ENCODE measurements at places on chromosomes 16 and 17.
A peak's percentile ranks its signal among the peaks of the same experiment; 100 is the strongest.

DNA sequence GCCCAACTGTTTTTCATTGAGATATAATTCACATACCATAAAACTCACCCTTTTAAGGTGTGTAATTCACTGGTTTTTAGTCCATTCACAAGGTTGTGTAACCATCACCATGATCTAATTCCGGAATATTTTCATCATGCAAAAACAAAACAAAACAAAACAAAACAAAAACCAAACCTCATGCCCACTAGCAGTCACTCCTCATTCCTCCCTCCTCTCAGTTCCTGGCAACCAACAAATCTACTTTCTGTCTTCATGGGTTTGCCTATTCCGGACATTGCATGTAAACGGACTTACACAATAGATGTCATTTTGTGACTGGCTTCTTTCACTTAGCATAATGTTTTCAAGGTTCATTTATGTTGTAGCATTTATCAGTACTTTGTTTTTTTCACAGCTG lies 4.5 kb upstream of the NOD2 start:
- peaks cover under 1% of the 10 kb centered on the region for H3K36me3 ChIP-seq
- no peaks in the 10 kb centered on the region for H3K27me3 ChIP-seq
- DNase-seq: no peak
- H3K4me3 ChIP-seq: no peak overlapping the region
- no peak overlapping the region for H3K27ac ChIP-seq

- H3K27ac ChIP-seq: no peak within 1 kb of the TSS
- H3K4me3 ChIP-seq: peak within 1 kb of the TSS; percentile 23
- H3K4me1 ChIP-seq: no peaks in the 10 kb centered on the region
- H3K36me3 ChIP-seq: no peaks in the 10 kb centered on the region
- no peak for DNase-seq
- H3K27me3 ChIP-seq: peaks cover 25% of the 10 kb centered on the region
Observed at GRCh38 chr17:44758414-44759085, at the start of gene ADAM11. Gene ADAM11 (plus strand): TSS chr17:44758988. CDS start chr17:44759200, 212 bp downstream.

GRCh38 chr16:3004319-3004718 lies 8.4 kb upstream of the CLDN9 start:
- peak; percentile 32 for DNase-seq
- H3K27me3 ChIP-seq: peaks cover 3% of the 10 kb centered on the region
- no peaks in the 10 kb centered on the region for H3K36me3 ChIP-seq

DNA sequence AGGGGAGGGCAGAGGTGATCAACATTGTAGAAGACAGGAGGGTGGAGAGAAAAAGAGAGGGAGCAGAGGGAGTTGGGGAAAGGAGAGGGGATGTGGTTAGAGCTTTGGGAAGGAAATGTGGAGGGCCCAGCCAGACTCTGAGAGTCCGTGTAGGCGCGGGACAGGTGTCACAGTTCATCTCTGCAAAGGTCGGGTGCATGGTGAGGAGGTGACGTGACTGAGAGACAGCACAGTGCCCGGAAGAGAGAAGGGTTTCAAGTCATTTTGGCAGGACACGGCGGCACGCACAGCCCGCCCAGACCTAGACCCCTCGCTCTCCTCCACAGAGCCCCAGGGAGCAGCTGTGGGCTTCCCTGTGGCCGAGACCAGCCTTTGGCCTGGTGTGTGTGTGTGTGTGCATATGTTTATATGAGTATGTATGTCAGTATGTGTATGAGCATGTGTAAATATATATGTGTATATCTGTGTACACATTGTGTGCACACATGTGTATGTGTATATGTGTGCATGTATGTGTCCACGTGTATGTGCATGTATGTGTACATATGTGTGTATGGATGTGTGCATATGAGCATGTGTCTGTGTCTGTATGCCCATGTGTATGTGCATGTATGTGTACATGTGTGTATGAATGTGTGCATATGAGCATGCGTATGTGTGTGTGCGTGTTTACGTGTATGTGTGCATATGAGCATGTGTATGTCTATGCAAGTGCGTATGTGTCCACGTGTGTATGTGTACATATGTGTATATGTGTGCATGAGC lies 104.6 kb downstream of the SEC14L1 start:
- H3K36me3 ChIP-seq: no peaks in the 10 kb centered on the region
- no peak overlapping the region for H3K4me3 ChIP-seq
- peaks cover 9% of the 10 kb centered on the region for H3K4me1 ChIP-seq
- peak; percentile 40 for DNase-seq
- H3K27ac ChIP-seq: no peak overlapping the region

GRCh38 chr17:82200743-82201497 lies 11.7 kb downstream of the CCDC57 start:
- peak; percentile 81 for DNase-seq
- peak overlapping the region; percentile 45 for H3K27ac ChIP-seq
- peak overlapping the region; percentile 16 for H3K4me3 ChIP-seq
- peaks cover 20% of the 10 kb centered on the region for H3K36me3 ChIP-seq

DNA sequence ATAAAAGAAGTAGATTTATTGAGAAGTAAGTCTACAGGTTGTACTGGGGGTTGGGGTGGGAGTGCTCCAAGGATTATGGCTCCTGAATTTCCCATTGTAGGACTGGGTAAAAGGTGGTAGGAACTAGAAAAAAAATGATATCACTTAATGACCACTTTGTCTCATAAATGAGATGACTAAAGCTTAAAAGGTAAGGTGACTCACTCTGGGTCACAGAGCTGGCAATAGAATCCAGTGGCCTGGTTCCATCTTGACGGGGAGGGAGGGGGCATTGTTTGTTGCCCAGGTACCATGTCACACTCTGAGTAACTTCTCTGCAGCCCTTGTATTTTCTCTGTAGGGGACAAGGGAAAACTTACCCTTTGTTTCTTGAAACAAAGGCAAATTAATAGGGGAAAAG lies 126.1 kb downstream of the PITPNC1 start:
- H3K27me3 ChIP-seq: no peaks in the 10 kb centered on the region
- H3K27ac ChIP-seq: no peak overlapping the region
- DNase-seq: peak; percentile 58
- H3K36me3 ChIP-seq: peaks cover 7% of the 10 kb centered on the region
- peaks cover 47% of the 10 kb centered on the region for H3K4me1 ChIP-seq

DNA sequence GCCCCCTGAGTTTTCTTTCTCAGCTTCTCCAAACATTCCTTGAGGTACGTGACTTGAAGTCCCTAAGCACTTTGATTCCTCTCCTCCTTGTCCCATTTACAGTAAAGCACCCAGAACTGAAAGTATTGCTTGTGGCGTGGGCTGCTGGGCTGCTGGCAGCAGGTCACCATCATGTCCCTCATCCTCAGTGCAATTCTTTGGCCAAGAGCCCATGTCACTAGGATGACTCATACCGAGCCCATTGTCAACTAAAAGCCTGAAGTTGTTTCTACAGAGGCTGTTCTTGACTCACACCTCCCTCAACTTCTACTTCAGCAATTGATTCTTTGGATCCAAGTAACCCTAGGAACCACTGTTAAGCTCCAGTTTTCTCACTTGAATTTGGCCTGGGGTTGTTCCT lies 54.3 kb downstream of the KPNA2 start:
- peaks cover 30% of the 10 kb centered on the region for H3K4me1 ChIP-seq
- no peaks in the 10 kb centered on the region for H3K27me3 ChIP-seq
- no peaks in the 10 kb centered on the region for H3K36me3 ChIP-seq

DNA sequence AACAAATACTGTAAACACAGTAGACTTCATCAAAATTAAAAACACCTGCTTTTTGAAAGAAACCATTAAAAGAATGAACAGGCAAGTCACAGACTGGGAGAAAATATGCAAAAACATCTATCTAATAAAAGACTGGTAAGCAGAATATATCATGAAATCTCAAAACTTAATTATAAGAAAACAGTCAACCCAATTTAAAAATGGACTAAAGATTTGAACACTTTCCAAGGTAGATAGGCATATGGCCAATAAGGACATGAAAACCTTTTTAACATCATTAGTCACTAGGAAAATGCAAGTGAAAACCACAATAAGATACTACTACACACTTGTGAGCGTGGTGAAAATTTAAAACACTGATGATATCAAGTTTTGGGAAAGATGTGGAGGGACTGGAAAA lies 218.7 kb downstream of the CEP112 start:
- no peak overlapping the region for H3K4me3 ChIP-seq
- peaks cover 3% of the 10 kb centered on the region for H3K27me3 ChIP-seq
- no peak for DNase-seq
- H3K4me1 ChIP-seq: no peaks in the 10 kb centered on the region
- H3K27ac ChIP-seq: no peak overlapping the region

- H3K27me3 ChIP-seq: peaks cover 5% of the 10 kb centered on the region
- H3K4me1 ChIP-seq: peaks cover 30% of the 10 kb centered on the region
- H3K36me3 ChIP-seq: no peaks in the 10 kb centered on the region
- H3K4me3 ChIP-seq: no peak overlapping the region
- H3K27ac ChIP-seq: no peak overlapping the region
Observed at GRCh38 chr16:68372806-68373205, 62.0 kb downstream of the PRMT7 start.

DNA sequence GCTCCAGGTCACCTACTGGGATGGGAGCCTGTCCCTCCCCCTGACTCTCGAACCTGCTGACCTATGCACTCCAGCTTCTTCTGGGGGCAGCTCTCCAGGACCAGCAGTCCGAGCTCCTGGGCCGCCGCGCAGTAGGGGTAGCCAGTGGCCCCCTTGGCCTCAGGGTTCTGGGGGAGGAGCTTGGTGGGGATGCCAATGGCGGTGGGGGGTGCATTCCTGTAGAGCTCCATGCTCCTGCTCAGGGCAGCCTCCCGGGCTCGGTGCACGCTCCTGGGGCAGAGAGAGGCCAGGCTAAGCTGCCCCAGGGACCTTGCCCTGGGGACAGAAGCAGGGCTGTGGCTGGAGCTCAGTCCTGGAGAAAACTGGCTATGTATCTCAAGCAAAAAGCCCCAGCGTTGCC lies 7.7 kb upstream of the SPATA2L start:
- H3K4me3 ChIP-seq: no peak overlapping the region
- H3K4me1 ChIP-seq: peaks cover 3% of the 10 kb centered on the region
- no peak overlapping the region for H3K27ac ChIP-seq
- H3K27me3 ChIP-seq: no peaks in the 10 kb centered on the region

GRCh38 chr17:48630925-48631692 lies 5.0 kb upstream of the HOXB9 start:
- H3K27ac ChIP-seq: no peak overlapping the region
- H3K36me3 ChIP-seq: no peaks in the 10 kb centered on the region
- peaks cover 9% of the 10 kb centered on the region for H3K4me1 ChIP-seq
- DNase-seq: no peak
- H3K27me3 ChIP-seq: peaks cover 81% of the 10 kb centered on the region

- H3K36me3 ChIP-seq: no peaks in the 10 kb centered on the region
- H3K4me3 ChIP-seq: no peak overlapping the region
- H3K4me1 ChIP-seq: peaks cover 20% of the 10 kb centered on the region
- H3K27me3 ChIP-seq: peaks cover 9% of the 10 kb centered on the region
- H3K27ac ChIP-seq: no peak overlapping the region
- DNase-seq: peak; percentile 50
Observed at GRCh38 chr16:1338119-1338730, 4.8 kb downstream of the BAIAP3 start.

- H3K27me3 ChIP-seq: peaks cover 4% of the 10 kb centered on the region
- H3K4me3 ChIP-seq: no peak overlapping the region
- H3K36me3 ChIP-seq: no peaks in the 10 kb centered on the region
- no peak for DNase-seq
Observed at GRCh38 chr17:16814439-16814838, 124.4 kb downstream of the CCDC144A start.

DNA sequence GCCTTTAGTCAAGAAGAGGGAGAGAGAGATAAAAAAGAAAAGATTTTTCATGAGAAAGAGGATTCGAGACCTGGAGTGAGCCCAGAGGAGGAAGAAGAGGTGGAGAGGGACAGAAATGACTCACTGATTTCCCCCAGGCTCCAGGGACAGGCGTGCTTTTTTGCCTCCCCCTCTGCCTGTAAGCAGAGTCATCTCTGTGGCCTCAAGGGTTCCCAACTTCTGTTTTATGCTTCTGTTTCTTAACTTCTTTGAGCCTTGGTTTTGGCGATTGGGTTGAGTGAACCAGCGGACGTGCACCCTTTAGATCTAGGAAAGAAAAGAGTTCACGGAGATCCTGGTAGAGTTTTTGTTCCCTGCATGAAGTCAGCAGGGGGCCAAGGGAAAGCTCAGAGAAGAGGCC lies 147.9 kb upstream of the NOL11 start:
- no peak overlapping the region for H3K27ac ChIP-seq
- H3K4me3 ChIP-seq: no peak overlapping the region
- DNase-seq: no peak
- H3K4me1 ChIP-seq: peaks cover 16% of the 10 kb centered on the region
- no peaks in the 10 kb centered on the region for H3K27me3 ChIP-seq

GRCh38 chr17:78583091-78583490 lies 5.9 kb upstream of the DNAH17 start:
- H3K36me3 ChIP-seq: no peaks in the 10 kb centered on the region
- no peak overlapping the region for H3K4me3 ChIP-seq
- no peak for DNase-seq

- H3K27ac ChIP-seq: peak overlapping the region; percentile 47
- H3K27me3 ChIP-seq: no peaks in the 10 kb centered on the region
- no peak for DNase-seq
- H3K36me3 ChIP-seq: peaks cover 26% of the 10 kb centered on the region
- H3K4me3 ChIP-seq: no peak overlapping the region
- peaks cover 5% of the 10 kb centered on the region for H3K4me1 ChIP-seq
Observed at GRCh38 chr17:4721203-4722135, 9.8 kb upstream of the MED11 start.

GRCh38 chr17:77965352-77965751 lies 6.8 kb downstream of the TNRC6C start:
- H3K4me1 ChIP-seq: peaks cover 69% of the 10 kb centered on the region
- H3K27me3 ChIP-seq: no peaks in the 10 kb centered on the region
- H3K27ac ChIP-seq: no peak overlapping the region
- no peak overlapping the region for H3K4me3 ChIP-seq
- no peaks in the 10 kb centered on the region for H3K36me3 ChIP-seq

DNA sequence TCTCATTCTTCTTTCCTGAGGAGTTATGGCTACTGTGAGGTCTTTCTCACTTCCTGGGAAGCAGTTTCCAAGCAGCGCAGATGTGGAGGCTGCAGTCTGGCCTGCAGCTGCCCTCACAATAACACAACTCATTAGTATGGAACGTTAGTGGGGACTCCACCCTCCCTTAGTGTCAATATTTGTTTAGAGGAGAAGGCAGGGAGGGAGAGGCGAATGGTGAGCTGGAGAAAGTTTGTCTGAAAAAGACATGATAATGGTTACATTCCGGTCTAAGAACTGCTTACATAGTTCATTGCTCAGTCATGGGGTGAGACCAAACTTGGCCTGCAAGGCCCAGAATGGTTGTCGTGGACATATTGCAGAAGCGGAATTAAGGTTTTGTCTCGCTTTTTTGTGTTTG lies 170.2 kb downstream of the HS3ST3B1 start:
- no peak overlapping the region for H3K4me3 ChIP-seq
- no peaks in the 10 kb centered on the region for H3K4me1 ChIP-seq
- no peaks in the 10 kb centered on the region for H3K36me3 ChIP-seq
- H3K27me3 ChIP-seq: peaks cover 2% of the 10 kb centered on the region
- no peak overlapping the region for H3K27ac ChIP-seq

- peaks cover 7% of the 10 kb centered on the region for H3K36me3 ChIP-seq
- peak overlapping the region; percentile 82 for H3K27ac ChIP-seq
- no peaks in the 10 kb centered on the region for H3K27me3 ChIP-seq
- peak overlapping the region; percentile 22 for H3K4me3 ChIP-seq
- DNase-seq: peak; percentile 61
- peaks cover 25% of the 10 kb centered on the region for H3K4me1 ChIP-seq
Observed at GRCh38 chr16:89863741-89864526, 9.5 kb upstream of the TCF25 start.

- H3K27ac ChIP-seq: no peak overlapping the region
- peaks cover 3% of the 10 kb centered on the region for H3K4me1 ChIP-seq
- no peak overlapping the region for H3K4me3 ChIP-seq
- H3K27me3 ChIP-seq: no peaks in the 10 kb centered on the region
- H3K36me3 ChIP-seq: peaks cover 13% of the 10 kb centered on the region
- no peak for DNase-seq
Observed at GRCh38 chr16:11708421-11708820, 34.2 kb downstream of the TXNDC11 start.

All from activated CD4-positive, alpha-beta memory T cell treated with anti-CD3 and anti-CD28 coated beads for 36 hours (primary cell).